ENCODE measurements at places on chromosomes 6 and 20. TPM values are rescaled to one million over a fixed set of nuclear protein-coding genes. Genes with fewer than 3 reads are reported as not detected.

PTK6 gene
- 3.8 TPM for total RNA-seq

DNA sequence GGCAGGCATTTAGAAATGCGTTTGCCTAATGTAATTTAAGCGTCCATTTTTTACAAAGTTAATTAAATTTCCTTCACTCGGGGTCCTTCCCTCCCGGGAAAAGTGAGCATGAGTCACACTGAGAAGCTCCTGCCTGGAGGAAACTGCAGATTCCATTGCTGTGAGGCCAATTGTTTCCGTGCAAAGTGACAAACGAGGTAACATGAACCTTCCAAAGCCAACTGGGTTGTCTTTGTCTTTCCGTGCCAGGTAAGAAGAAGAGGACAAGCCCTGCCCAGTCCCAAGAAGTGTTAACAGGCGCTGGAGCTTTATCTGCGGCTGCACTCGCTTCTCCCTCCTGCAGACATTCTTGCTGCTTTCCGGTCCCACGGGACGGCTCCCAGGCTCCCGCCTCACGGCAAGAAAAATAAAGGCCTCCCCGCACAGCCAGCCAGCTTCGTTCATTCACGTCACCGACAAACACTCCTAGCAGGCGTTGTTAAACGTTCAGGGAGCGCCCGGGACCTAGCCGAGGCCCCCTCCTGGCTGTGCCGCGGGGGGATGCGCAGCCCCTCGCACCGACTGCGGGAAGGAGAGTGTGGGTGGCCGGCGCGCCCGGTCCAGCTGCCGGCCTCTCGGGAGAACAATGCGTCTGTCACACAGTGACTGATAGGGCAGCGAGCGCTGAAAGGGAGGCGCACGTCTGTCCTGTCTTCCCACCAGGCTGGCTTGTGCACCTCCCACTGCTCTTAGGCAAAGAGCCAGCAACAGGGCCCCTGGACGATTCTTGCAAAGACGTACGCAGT, 61.5 kb upstream of the HDDC2 start:
- DNase-seq, result peak; percentile 50

DNA sequence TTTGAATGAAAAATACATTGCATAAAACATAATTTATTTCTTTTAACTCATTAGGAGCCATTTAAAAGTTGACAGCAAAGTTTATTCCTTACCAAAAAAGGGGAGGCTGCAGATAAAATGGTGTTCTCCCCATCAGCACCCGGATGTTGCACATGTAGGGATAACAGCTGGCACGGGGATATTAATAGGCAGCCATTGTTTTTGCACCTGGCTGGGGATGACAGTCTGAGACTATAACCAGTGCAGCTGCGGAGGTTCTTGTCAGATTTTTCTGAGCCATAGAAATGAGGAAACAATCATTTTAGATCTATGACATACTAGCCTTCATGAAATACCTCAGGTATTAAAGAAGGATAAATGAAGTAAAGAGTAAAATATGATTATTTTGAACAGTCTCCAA, 20.1 kb upstream of the HECA start:
- no peak for DNase-seq

DNA sequence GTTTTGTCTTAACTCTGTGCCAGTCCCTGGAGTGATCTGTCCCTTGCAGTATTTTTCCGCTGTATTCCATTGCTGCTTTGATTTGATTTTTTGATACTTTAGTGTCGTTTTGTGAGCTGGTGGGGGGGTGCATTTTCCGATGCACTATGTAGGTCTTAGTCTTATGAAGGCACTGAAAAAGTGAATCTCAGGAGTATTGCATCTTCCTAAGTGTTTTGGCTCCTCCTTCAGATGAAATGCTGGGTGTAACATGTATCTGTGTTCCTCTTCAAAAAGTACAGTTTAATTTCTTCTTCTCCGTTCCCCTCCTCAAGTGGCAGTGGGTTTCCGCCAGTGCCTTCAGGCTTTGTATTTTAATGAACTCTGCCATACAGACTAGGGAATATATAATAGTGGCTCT, 580.7 kb upstream of the GJE1 start:
- DNase-seq, result no peak

- DNase-seq, result no peak
These were observed 93.7 kb upstream of the QKI start for GRCh38 chr6:163320804-163321203.

ULBP1 gene
- total RNA-seq, result 0.69 TPM

All from skin of body (tissue), 3 donors.